Left colon (tissue), 2 donors: ENCODE measurements at places on chromosomes 5 and 9. TPM values are rescaled to one million over a fixed set of nuclear protein-coding genes. Genes with fewer than 3 reads are reported as not detected.
A peak's percentile ranks its signal among the peaks of the same experiment; 100 is the strongest.

- DNase-seq = no peak
Measured at GRCh38 chr5:168152660-168153059, 138.8 kb upstream of the WWC1 start.

DNA sequence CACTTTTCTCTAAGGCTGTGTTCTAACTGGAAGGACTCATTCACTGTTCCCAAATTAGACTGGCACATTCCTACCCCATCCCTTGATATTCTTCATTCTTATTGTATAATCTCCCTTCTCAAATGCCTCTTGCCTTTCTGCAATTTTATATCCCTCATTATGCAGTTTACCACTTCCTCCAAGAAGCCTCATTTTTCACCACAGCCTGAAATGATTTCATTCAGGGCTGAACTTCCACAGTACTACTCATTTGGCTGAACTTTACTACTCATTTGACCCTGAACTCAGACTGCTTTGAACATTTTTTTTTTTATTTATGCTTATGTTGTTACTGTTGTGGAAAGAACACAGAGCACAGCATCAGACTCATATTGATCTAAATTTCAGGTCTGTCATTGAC lies 32.7 kb downstream of the GRIA1 start:
- no peak for DNase-seq

- DNase-seq = no peak
Measured at GRCh38 chr5:137856201-137856600, 11.5 kb upstream of the MYOT start.

DNA sequence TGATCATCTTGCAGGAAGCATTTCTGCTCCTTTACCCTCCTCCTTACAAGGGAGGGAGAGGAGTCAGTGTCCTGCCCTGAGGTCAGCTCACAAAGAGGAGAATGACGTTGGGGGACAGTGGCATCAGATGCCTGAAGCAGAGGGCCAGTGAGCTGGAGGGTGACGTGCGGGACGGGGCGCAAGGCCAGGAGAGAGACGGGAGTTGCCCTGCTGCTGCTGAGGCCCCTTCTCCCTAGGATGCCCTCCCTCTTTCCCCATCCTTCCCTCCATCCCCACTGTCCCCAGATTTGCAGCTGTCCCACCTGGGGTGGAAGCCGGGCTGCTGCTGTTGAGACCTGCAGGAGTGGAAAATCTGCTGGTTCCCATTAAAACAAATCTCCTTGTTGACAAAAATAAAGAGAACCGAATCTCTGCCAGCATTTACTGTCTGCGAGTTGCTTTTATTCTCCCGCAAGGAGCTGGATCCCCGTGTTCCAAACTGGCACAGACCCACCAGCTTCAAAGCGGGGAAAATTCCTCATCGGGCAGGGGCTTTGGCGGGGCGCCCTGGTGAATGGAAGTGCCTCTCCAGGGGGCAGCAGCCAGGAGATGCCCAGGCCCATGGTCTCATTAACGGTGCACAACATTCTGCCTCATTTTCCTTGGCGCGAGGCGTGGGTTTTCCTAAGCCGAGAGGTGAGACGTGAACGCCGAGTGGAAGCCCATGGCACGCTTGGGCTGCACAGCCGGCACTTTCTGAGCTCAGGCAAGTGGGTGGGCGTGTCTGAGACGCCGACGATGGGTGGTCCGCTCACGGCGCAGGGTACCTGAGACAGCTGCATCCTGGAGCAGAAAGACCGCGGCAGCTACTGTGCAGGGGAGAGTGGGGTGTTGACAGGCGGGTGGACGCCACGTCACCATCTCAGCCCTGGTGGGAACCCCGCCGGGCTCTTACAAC lies 13.9 kb upstream of the COL5A1 start:
- DNase-seq = no peak

- DNase-seq = no peak
Measured at GRCh38 chr9:87810008-87810407, 72.7 kb upstream of the SPATA31E1 start.

GRCh38 chr5:124655921-124656511 lies 90.4 kb downstream of the ZNF608 start:
- peak; percentile 85 for DNase-seq

DNA sequence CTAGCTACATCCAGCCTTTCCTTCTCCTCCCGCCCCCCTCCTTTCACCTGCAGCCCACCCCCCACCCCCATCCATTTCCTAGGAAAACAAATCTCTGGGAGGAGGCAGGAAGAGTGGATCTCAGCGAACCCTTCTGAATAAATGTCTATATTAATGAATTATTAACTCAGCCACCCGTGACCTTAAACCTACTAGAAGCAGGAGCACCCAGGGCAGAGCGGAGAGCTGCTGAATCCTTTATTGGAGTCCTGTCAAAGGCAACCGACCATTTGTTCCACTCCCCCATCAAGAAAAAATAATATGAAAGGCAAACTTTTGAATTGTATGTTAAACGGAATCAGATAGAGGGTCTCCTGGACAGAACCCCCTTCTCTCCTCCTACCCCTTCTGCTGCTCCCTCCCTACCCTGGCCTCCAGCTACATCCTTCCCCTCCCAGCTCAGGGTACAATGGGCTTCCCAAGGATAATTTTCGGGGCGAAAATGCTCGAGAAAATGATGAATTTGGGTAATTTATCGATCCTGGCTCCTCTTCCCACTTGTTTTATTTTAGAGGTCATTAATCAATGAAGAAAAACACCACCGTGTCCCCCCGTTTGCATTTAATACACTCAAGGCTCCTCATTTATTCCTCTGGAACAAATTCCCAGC lies 3.3 kb upstream of the PRDM6 start:
- DNase-seq = no peak

DNA sequence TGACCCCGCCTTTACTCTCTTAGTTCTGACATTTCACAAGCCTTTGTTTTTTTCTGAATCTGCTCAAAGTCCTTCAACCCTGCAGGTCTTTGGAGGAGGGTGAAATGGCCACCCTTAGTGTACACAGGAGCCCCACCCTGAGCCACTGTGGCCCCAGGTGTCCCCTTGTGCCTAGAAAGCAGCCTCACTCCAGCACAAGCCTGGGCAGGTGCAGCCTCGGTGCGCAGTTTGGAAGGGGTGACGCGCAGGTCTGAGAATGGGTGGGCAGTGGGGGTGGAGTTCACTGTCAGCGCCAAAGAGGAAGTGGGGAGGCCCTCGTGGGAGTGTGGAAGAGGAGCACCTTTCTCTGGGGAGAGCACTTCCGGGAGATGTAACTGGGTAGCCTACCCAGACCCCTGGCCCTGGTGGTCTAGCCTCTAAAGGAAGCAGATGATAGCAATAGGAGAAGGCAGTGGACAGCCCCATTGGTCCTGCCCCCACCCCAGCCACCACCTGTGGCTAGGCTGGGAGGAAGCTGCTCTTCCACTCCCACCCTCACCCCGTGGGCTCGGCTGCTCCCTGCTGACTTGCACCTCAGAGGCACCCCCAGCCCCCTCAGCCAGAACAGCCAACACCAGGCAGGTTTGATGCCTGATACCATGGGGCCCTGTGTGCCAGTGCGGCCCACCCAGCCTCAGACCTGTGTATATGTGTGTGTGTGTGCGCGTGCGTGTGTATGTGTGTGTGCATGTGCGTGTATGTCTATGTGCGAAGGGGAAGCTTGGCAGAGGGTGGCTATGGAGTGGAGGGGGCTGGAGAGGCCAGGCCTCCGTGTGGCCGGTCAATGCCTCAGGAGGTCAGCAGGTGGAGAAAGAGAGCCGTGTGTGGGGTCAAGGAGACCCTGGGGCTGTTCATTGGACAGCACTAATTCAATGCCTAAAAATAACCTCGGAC lies 16.8 kb upstream of the DAB2IP start:
- DNase-seq = no peak

GRCh38 chr9:2319421-2319820 lies 302.2 kb upstream of the VLDLR start:
- DNase-seq = no peak

GRCh38 chr5:58244819-58245475 lies 214.9 kb downstream of the PLK2 start:
- DNase-seq = no peak

DNA sequence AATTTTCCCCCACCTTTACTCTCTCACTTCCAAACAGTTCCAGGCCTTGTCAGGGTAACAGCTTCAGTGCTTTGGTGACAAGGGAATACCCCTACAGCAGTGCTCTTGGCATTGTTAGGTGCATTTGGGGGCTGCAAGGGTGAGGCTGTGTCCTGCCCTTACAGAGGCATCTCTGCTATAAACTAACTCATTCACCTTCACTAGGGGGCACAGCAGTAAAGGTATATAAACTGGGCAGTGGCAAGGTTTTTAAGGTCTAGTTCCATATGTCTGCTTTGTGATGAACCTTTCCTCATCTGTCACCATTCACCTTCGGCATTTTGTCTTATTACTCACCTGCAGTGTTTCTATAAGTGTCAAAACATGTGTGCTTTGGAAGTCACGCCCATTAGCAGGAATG lies 79.1 kb upstream of the GPR151 start:
- no peak for DNase-seq

DNA sequence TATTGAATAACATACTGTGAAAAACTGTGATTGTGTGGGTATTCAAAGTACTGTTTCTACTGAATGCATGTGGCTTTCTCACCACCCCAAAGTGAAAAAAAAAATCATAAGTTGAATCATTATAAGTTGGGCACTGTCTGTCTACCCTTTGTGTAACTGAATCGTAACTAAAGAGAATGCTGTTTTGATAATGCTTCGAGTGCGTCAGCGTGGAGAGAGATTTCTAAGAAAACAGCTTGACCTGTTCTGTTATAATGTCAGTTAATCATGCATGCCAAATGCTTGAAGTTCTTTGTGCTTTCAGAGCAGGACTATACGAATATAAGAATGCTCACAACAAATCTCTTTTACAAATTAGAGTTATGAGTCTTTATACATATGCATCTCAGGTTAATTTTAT lies 148.8 kb upstream of the SGCD start:
- no peak for DNase-seq

- DNase-seq = peak; percentile 80
Measured at GRCh38 chr9:121285835-121286687, 18.1 kb downstream of the GSN start.

DNA sequence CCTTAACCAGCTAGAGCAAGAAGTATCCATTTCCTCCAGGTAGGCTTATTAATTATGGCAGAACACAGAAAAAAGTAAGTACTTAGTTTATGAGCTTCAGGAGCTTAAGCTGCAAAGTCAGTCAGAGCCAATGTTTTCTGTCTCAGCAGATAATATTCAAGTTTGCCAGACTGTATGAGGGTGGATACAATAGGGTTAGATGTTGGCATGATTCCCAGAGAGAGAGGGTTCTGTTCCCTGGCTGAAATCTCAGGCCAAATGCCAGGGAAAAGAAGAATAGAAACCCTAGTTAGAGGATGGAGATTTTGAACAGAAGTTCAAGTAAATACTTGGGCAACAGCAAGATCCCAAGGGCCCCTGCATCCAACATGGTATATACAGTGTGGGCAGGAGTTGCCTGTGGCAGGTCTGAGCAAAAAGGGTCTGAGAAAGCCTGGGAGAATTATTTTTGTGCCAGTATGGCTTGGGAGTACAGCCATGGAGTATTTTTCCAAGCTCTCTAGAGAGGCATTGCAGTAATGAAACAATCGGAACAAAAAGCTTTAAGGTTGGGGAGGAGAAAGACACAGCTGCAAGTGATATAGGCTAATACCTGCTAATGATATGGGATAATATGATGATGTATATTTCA lies 31.0 kb upstream of the ISOC1 start:
- no peak for DNase-seq

DNA sequence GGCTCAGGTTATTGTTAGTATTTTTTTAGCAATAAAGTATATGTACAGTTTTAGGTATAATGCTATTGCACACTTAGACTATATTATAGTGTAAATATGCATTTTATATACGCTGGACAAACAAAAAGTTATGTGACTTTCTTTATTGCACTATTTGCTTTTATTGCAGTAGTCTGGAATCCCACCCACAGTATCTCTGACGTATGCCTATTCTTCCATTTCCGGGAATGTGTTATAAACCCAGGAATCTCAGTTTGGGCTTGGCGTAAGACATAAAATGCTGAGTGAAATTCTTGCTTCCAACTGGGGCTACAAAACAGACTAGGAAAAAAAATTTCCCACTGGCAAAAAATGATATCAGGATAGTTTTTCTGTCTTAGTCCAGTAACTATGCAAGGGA lies 119.1 kb downstream of the HTR1A start:
- DNase-seq = peak; percentile 26

INSL4 gene
- total RNA-seq = not detected

ZFP2 gene
- total RNA-seq = 0.95 TPM

FAM174A gene
- total RNA-seq = 18.7 TPM

TOPORS gene
- 12.3 TPM for total RNA-seq

GRPEL2 gene
- total RNA-seq = 10.4 TPM

FNIP1 gene
- 34.3 TPM for total RNA-seq

CDHR2 gene
- 141 TPM for total RNA-seq

SPATA31A7 gene
- total RNA-seq = not detected

NR5A1 gene
- not detected for total RNA-seq

PNPLA7 gene
- total RNA-seq = 22.4 TPM

ST8SIA4 gene
- total RNA-seq = 6.1 TPM

GFPT2 gene
- 1.5 TPM for total RNA-seq

KIAA1958 gene
- total RNA-seq = 8.7 TPM

ACO1 gene
- 35.5 TPM for total RNA-seq
